ENCODE measurements at places on chromosomes 4 and X.

GRCh38 chr4:2937146-2937857 lies 25.9 kb downstream of the NOP14 start:
- DNase-seq = no peak

- DNase-seq = no peak
Measured at GRCh38 chrX:11551151-11551550, 114.6 kb downstream of the ARHGAP6 start.

- DNase-seq = no peak
Measured at GRCh38 chr4:832536-832935, 6.6 kb upstream of the CPLX1 start.

GRCh38 chr4:145770124-145770523 lies 90.2 kb downstream of the C4orf51 start:
- no peak for DNase-seq

- no peak for DNase-seq
Measured at GRCh38 chr4:78059938-78060337, 2.8 kb downstream of the FRAS1 start.

All from activated CD4-positive, alpha-beta T cell treated with anti-CD3 and anti-CD28 coated beads for 1 hour (primary cell).